Activated naive CD4-positive, alpha-beta T cell treated with anti-CD3 and anti-CD28 coated beads, Interleukin-2, amount 50 U/mL, for 72 hours (primary cell): ENCODE measurements at places on chromosomes 11 and 22.

DNA sequence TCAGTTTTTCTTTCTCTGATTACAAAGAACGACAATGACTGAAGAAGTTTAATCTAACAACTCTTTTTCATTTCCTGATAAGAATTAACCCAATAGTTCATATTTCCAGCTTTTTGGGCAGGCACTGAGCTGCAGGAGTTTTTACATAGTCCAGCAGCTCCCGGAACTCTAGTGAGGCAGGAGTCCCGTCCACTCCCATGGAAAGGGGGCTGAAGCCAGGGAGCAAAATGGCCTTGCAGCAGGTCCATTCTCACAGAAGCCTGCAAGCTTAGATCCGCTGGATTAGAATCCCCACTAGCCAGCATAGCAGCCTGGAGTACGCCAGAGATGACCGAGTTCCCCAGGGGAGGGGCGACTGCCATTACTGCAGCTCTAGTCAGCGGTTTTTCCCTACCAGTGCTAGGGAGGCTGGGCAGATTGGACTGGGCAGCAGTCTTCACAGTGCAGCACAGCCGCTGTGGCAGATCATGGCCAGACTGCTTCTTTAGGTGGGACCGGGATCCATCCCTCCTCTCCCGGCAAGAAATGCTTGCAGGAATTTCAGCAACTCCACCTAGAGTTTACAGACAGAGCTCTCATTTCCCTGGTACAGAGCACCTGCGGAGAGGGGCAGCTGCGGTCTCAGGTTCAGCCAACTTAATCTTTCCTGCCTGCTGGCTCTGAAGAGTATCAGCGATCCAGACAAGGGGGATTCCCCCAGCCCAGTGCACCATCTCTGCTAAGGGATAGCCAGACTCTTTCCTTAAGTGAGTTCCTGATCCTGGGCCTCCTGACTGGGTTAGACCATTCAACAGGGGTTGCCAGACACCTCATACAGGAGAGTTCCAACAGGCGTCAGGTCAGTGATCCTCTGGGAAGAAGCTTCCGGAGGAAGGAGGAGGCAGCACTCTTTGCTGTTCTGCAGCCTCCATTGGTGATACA is 742 bp upstream of the CASP4 start:
- no peak for DNase-seq

- DNase-seq, result no peak
These were observed 79.9 kb downstream of the MS4A13 start for GRCh38 chr11:60594998-60595642.

- no peak for DNase-seq
These were observed 724.5 kb upstream of the RAG2 start for GRCh38 chr11:37322333-37323194.

GRCh38 chr11:33480626-33481025 is 220.0 kb downstream of the C11orf91 start:
- no peak for DNase-seq

GRCh38 chr11:133228471-133229329 is 303.6 kb downstream of the OPCML start:
- no peak for DNase-seq

GRCh38 chr11:18312012-18312411 is 9.9 kb downstream of the HPS5 start:
- DNase-seq, result no peak
